ENCODE measurements at places on chromosomes 1 and 21. TPM values are rescaled to one million over a fixed set of nuclear protein-coding genes. Genes with fewer than 3 reads are reported as not detected.

CD2 gene
- not detected for polyA plus RNA-seq

- no peak for DNase-seq
Measured at GRCh38 chr1:10760566-10761502, 35.6 kb downstream of the CASZ1 start.

DNA sequence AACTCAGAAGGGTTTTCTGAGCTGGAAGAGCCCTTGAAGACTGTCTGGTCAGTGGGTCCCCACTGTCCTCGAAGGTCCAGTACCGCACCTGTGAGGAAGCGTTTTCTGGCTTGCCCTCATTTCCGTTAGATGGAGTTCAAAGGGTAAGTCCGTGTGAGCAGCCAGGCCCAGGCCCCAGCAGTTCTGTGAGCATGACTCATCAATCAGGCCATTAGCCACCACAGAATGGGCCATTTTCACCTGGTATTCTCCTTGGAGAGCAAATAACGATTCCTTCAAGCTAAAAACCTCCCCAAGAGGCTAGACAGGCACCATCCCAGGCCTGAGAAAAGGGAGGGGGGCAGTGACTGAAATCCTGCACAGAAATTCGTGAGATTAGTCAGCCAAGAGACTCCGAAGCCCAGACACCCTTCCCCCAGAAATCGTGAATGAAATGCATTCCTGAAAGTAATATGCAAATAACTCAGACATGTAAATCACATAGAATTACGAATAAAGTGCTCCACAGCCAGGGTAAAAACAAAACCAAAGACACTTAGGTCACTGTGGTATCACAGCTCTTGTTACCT lies 66.0 kb downstream of the BCAR3 start:
- no peak for DNase-seq

DNA sequence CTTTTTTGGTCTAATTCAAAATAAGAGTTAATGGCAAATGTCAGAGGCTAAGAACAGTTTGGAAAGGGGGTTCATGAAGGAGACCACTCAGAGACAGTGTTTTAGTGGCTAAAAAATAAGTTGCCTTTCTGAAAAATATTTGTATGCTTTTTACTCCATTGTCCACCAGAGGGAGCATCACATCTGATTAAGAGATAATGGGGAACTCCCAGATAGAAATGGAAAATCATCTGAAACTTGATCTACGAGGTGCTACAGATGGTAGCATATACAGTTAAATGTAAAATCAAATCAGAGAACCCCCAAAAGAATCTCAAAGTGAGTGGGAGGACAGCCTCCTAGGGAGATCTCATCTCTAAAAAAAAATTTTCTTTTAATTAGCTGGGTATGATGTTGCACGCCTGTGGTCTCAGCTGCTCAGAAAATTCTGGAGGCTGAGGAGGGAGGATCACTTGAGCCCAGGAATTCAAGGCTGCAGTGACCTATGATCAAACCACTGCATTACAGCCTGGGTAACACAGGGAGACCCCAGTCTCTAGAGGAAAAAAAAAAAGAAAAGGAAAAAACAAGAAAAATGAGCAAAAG lies 9.7 kb downstream of the SMYD3 start:
- peak; percentile 39 for DNase-seq

- no peak for DNase-seq
Measured at GRCh38 chr1:143625886-143626285, 345.9 kb downstream of the FAM72C start.

Data from AG04450 (cell line).